ENCODE measurements at places on chromosomes 6 and 20.
A peak's percentile ranks its signal among the peaks of the same experiment; 100 is the strongest.

GRCh38 chr6:157227202-157228166, 95.8 kb downstream of the TMEM242 start:
- DNase-seq = no peak

DNA sequence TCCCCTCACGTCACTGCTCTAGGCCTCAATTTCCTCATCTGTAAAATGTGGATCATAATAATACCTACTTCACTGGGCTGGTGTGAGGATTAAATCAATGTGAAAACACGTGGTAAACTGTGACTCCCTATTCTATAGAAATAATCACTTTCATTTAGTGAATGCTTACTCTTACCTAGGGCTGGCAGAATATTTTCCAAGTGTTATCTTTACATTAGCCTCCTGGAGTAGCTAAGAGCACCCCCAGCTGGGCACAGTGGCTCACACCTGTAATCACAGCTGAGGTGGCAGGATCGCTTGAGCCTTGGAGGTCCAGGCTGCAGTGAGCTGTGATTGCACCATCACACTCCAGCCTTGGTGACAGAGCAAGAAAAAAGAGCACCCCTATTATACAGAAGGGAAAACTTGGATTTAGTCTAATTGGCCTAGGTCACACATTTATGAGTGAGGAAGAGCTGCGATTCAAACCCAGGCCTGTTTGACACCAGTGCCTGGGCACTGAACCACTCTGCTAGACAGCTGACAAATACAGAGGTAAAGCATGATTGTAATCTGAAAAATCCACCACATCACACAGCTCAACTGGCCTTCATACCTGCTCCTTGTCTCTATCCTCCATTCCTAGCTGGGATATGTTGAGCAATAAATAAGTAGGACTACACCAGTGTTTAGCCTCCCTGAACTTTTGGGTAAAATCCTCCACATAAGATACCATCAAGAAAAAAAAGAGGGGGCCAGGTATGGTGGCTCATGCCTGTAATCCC, 1.4 kb upstream of the SNTA1 start:
- peak; percentile 9 for DNase-seq

DNA sequence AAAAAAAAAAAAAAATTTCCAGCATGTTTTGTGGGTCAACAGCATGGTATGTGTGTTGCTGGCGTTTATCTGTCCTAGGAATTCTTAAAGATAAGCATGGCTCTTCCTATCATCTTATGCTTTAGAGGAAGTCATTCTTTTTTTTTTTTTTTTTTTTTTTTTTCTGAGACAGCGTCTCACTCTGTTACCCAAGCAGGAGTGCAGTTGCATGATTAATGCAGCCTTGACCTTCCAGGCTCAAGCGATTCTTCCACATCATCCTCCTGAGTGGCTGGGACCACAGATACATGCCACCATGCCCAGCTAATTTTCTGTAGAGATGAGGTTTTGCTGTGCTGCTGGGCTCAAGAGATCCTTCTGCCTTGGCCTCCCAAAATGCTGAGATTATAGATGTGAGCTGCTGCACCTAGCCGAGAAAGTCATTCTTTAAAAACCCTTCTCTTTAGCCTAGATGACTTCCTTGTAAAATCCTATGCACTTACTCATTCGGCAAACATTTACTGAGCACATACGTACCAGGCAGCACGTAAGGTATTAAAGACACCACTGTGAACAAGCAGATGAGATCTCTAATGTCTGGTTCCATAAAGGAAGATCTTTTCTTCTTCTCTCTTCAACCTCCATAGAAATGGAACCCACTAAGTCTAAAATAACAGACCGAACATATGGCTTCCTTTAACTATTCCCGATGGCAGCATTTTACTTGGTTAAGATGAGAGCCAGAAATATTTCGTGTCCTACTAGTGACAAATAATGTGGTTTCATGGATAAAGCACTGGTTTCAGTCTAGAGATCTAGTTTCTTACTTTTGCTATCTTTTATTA, 122.4 kb downstream of the RIN2 start:
- no peak for DNase-seq

DNA sequence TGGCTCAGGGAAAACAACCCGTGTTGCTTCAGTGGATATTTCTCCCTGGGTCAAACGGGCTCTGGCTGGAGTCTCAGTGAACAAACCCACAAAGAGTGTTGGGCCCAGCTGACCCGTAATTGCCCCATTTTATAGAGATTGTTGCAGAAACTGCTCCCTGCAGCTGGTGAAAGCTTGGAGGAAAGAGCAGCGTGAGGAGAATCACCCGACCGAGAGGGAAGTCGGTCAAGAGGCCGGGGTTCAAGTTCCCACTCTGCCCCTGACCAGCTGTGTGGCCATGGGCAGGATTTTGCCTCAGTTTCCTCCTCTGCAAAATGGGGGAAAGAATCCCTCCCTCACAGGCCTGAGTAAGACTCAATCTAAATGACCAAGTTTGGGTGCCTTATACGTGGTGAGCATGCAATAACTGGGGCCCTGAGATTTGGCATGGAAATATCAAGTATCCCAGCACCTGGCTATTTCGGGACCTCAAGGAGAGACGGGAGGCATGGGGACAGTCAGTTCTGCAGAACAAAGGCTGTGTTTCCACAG, 1.7 kb upstream of the TGM2 start:
- no peak for DNase-seq

GRCh38 chr20:44768256-44768655, 22.6 kb downstream of the KCNK15 start:
- DNase-seq = no peak

GRCh38 chr6:95587989-95588388, 10.7 kb downstream of the MANEA start:
- DNase-seq = no peak

- DNase-seq = no peak
Observed at GRCh38 chr6:8059129-8059528, 5.1 kb downstream of the BLOC1S5 start.

- no peak for DNase-seq
Observed at GRCh38 chr6:136326038-136326553, 36.5 kb upstream of the BCLAF1 start.

DNA sequence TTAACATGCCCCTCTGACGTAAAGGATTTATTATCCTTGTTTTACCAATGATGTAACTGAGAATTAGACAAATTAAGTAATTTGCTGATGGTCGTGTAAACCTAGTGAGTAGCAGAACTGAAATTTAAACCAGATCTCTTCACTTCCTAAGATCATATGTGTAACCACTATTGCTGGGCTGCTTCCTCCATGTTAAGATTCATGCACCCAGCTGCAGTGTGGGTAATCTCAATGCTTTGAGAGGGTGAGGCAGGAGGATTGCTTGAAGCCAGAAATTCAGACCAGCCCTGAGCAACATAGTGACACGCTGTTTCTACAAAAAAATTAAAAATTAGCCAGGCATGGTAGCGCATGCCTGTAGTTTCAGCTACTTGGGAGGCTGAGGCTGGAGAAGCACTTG, 97.9 kb downstream of the L3MBTL3 start:
- DNase-seq = no peak

- DNase-seq = no peak
Observed at GRCh38 chr20:10531848-10532247, 96.7 kb downstream of the SLX4IP start.

DNA sequence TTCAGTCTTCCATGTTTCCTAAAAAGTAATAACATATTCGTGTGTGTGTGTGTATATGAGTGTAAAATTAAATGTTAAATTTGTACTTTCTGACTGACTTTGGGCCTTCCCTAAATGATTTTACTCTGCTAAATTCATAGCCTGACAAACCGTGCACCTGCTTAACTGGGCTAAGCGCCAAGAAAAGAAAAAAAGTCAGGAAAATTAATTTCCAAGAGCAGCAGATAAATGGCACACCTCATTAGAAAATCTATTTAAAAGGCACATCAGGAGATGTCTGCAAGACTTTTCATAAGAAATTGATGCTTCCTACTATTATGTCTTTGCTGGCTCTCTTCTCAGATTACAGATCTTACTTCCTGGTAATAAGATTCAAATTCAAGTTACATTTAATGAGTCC, 72.4 kb downstream of the TRDN start:
- DNase-seq = no peak
